ENCODE measurements at places on chromosomes 7 and 10.

- DNase-seq: peak; percentile 37
These were observed at the start of gene PLCE1 for GRCh38 chr10:93993782-93994437. Gene PLCE1 (plus strand): TSS chr10:93993931. CDS start chr10:94031047, 37,116 bp downstream.

DNA sequence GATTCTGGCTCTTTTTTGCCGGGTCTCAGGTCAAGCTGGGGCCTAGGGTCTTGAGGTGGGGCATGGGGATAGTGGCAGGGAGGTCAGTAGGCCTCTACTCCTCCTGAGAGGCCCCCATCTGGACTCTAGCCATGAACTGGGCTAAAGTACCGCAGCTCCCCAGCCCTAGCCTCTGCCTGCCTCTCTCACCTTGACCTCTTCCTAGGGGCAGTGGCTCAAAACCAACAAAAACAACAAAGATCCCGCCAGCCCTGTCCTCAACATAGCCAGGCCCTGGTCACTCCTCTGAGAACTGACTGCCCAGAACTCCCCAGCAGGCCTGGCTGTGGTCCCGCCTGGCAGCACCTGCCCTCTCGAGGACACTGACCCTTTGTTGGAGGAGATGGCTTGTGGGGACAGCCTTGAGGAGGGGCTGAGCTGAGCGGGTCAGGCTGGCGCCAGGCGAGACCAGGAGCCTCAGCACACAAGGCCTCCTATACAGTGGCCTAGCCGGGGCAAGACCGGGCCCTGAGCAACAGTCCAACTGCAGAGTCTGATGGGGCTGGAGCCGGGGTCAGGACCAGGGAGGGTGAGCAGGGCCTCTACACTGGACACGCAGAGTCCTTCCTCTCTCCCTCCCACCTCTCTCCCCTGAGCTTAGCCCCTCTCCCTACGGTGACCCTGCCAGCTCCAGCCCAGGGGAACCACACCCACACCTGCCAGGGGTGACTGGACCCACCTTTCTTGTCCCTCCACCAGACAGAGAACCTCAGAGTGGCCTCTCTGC, 11.6 kb upstream of the PPIF start:
- DNase-seq: no peak

DNA sequence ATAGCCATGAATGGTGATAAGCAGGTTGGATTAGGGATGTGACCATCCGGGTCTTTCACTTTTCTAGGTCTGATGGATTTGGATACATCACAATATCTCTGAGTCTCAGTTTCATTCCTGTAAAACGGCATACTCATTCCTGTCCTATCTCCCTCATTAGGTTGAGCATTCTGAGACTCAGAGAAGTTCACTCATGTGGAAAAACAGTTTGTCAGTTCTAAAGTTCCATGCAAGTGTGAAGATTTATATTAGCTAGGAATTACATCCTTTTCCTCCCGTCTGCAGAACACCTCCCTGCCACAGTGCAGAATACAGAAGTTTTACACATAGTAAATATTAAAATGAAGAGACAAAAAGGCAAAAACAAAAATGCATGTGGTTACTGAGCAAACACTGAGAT, 94.2 kb upstream of the SLC25A13 start:
- DNase-seq: no peak

DNA sequence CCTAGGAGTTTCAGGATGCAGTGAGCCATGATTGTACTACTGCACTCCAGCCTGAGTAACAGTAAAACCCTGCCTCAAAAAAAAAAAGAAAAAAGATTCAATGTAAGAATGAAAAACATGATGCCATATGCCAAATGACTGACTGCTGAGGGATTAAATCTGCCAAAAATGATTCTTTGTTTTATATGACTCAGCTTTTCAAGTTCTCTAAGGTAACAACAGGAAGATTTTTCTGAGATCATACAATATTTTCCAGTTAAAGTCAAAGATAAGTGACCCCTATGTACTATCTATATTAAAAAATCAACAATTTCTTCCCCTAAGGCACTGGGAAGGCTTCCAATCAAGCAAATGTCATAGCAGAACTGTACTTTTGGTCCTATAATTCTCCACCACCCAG, 271.2 kb upstream of the IMMP2L start:
- DNase-seq: no peak

- no peak for DNase-seq
These were observed 5.7 kb downstream of the SKAP2 start for GRCh38 chr7:26858735-26859134.

DNA sequence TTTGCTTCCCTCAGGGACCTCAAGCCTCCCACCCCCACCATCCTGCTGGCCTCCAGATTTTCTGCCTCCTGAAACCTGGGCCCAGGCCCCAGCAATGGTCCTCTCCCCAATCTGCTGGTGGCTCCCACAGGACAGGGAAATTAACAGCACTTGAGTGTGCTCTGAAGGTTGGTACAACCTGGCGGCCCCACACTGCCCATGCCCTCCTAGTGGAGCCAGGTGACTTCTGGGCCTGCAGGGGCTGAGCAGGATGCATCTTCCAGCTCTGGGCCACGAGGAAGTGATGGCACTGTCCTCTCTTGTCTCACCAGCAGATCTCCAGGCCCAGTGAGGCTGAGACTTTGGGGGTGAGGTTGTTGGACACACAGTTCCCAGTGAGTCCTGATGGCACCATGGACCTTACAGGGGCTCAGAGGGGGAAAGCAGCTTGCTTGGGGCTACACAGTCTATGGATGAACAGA, 3.6 kb upstream of the ZMIZ1 start:
- no peak for DNase-seq

GRCh38 chr7:51376420-51377092, 59.9 kb upstream of the COBL start:
- no peak for DNase-seq

- DNase-seq: peak; percentile 19
These were observed at the start of gene NKX1-2 for GRCh38 chr10:124450012-124450782. Gene NKX1-2 (minus strand): TSS chr10:124450035. CDS start chr10:124449943, 92 bp downstream.

DNA sequence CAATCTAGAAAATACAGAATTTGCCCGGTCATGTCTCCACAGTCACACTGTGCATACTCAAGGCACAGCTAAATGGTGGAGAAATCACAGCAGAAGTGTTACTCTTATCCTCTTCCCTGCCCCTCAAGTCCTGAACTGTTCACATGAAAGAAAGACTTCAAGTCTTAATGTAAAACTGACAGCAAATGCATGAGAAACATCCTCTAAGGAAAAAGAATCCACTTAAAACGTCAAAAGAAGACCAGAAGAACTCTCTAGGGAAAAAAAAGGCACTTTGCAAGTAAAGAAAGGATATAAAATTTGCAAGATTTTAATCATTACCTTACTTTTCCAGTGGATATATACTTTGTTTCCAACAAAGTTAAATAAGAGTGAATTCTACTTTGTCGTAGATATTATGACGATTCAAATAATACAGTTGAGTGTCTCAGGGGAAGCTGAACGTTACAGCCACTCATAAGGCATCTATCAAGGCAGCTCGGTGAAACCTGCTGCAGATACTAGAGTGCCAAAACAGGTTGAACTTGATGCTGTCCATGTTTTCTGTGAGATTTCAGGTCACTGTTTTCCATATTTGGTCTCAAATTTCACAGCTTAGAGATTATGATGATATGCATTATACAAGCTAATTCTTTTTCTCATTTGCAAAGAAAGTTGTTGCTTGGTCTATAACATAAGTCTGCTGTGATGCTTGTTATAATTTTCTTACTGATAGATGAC, 155.0 kb downstream of the CTTNBP2 start:
- no peak for DNase-seq

DNA sequence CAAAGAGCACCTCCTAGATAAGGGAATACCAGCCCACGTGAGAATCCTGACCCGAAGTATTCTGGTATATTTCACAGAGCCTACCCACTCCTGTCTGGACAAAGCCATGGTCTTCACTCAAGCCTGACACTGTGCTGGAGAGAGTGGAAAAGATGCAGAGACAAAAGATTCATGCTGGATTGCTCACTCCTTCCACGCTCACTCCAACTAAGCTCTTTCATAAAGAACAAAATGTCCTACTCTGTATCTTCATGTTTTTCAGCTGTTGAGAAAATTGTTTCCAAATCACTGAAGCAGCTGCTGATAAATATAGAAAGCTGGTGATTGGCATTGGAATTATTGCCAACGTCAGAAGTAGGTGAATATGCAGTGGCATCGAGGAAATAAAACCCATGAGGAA, 106.0 kb downstream of the ABLIM1 start:
- DNase-seq: no peak

DNA sequence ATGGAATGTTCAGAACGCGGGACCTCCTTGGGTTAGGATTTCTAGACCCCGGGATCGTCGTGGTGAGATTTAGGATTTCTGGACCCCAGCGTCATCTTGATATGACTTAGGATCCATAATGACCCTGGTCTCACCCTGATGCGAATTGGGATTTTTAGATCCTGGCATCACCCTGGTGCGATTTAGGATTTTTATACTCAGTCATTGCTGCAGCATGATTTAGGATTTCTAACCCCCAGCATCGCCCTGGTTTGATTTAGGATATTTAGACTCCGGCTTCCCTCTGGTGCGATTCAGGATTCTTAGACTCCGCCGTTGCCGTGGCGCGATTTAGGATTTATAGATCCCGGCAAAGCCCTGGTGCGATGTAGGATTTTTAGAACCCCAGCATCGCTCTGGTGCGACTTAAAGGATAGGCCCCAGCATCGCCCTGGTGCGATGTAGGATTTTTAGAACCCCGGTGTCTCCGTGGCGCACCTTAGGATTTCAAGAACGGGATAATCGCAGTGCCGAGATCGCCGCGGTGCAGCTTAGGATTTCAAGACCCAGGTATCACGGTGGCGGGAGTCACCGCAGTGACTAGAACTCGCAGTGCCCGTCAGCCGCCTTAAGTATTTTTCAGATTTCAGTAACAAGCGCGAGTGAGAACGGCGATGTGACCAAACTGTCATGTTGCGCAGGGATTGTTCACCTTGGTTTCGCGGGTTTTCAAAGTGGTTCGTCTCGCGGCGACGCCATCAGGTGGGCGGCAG, 814 bp downstream of the MEST start:
- no peak for DNase-seq

GRCh38 chr7:20470082-20470481, 139.4 kb downstream of the ITGB8 start:
- DNase-seq: no peak

Data from NCI-H2171 (cell line).